Stimulated activated effector memory CD8-positive, alpha-beta T cell treated with anti-CD3 and anti-CD28 coated beads, Interleukin-12 subunit alpha, Interleukin-12 subunit beta, amount 100 ng/mL, for 72 hours (primary cell): ENCODE measurements at places on chromosomes 1 and 21.

- DNase-seq = no peak
These were observed 48.0 kb downstream of the URB2 start for GRCh38 chr1:229674042-229674441.

DNA sequence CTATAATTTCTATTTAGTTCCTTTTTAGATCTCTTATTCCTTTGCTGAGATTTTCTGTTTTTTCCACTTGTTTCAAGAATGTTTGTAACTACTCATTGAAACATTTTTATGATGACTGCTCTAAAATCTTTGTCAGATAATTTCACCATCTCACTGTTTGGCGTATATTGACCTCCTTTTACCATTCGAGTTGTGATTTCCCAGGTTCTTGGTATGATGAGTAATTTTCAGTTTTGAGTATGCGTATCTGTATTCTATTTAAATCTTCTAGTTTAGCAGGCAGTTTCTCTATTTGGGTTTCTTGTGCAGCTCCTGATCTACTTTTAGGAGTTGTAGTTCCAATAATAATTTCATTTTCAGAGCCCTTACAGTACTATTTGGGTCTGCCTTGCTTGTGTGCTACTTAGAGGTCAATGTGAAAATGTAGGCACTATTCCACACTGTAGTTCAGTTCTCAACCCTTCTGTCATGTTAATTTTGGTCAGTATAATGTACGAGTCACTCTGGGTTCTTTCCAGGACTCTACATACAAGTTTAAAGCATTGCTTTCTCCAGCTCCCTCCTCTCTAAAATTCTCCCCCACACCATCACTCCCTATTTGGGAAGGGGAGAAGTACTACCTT is 115.5 kb downstream of the ACBD6 start:
- no peak for DNase-seq

DNA sequence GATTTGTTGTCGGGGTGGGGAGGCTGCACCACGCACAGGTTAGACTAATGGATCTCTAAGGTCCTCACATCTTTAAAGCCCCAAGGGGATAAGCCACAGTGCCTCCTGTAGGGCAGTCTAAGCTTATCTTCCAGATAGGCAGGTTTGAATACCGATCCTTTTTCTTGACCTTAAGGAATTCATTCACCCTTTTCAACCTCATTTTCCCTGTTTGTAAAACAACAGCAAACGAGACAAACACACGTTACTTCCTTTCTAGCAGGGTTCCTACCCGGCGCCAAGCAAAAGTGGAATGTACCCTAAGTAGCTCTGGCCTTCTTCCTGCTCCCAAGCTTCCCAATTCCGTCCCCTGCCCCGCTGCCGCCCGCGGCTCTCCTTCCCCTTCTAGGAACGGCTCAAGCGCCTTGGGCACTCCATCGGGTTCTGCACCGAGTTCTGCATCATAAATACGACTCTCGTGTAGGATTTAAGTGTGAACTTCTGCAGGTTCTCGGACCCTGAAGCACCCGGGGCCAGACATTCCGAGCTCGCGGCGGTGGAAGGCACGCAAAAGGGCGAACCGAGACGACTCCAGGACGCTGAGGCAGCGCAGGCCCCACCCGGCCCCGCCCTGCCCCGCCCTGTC is 548 bp upstream of the CDC20 start:
- peak; percentile 61 for DNase-seq

DNA sequence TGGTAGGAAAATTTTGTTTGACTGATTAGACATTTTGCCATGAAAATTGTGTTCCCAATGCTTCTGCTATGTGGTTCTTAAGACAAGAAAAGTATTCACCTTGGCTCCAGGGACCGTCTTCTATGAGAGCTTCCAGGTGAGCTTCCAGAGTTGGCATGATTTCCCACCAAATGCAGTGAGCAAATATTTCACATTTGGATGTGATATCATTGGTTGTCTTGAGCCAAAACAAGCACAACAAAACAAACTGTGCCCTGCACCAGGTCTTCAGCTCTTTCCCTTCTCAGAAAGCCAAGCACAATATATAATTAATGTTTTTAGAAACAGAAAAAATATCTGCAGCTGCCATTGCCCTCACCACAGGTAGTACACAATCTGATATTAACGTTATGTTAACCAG is 1009.0 kb downstream of the PLA2G4A start:
- no peak for DNase-seq

- no peak for DNase-seq
These were observed 8.3 kb downstream of the SHISAL2A start for GRCh38 chr1:52641307-52641706.

GRCh38 chr1:224503161-224504118 is 68.8 kb upstream of the WDR26 start:
- peak; percentile 72 for DNase-seq

- DNase-seq = no peak
These were observed 17.7 kb downstream of the MATN1 start for GRCh38 chr1:30705698-30706097.

GRCh38 chr1:47437447-47438164 is at the start of gene FOXD2:
FOXD2 (plus strand) TSS chr1:47438044; CDS start chr1:47438136, 92 bp downstream.
- peak; percentile 99 for DNase-seq

DNA sequence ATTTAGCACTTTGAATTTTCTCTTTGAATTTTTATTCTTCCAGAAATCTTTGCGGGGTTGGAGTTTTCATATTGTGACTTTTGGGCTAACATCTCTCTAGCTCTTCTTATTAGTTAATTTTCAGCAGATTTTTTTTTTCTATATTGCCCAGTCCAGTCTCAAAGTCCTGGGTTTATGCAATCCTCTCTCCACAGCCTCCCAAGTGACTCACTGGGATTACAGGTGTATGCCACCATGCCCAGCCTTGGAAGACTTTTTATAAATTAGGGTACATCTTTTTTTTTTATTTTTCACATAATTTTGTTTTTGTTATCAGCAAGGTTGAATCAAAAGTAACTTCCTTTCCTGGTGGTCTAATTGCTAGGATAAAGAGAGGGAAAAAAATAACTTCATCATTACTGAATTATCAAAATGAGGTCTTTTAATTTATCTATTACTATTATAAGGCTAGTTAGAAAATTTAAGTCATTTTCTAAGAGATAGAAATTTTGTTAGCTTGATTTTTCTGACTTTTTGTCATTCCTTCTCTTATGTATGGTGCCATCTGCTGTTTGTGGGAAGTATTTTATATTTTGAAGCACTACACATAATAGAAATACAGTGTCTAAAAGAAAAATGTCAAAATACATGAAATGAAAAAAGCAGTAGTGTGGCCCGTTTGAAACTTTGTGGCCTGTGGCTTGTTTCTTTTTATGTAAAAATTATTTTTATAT is 273.4 kb upstream of the CACYBP start:
- DNase-seq = no peak

- DNase-seq = no peak
These were observed 174.6 kb downstream of the KCNK2 start for GRCh38 chr1:215256936-215257679.

DNA sequence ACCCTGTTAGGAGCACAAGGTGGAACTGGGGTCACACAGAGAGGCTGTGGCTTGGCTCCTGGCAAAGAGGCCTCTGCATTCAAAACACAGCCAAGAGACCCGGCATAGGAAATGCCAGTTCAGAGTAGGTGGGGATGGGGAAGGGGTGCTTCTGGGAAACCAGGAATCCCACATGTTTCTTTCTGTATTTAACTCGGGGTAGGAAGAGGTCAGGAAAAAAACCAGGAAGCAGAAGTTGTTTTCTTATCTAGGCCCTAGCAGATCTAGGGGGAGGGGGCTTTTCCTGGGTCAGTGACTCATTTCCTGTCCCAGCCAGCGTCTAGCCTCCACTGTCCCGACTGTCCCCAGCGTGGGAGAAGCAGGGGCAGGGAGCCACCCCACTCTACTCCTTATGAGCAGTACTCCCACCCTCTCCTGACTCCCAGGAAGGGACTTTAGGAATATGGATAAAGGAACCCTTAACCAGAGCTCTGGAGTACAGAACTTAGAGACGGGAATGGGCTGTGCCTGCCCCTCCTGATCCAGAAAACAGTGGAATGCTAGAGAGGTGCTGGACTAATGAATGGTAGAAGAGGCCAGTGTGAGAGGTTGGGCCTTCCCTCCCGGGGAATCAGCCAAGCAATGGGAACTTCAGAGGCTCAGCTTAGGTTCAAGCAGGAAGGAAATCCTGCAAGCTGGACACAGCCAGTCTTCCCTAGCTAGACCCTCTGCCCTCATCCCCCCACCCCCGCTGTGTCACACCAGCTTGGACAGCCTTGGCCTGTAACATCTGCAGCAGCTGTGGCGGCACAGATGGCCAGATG is 5.7 kb downstream of the FHL3 start:
- DNase-seq = no peak

DNA sequence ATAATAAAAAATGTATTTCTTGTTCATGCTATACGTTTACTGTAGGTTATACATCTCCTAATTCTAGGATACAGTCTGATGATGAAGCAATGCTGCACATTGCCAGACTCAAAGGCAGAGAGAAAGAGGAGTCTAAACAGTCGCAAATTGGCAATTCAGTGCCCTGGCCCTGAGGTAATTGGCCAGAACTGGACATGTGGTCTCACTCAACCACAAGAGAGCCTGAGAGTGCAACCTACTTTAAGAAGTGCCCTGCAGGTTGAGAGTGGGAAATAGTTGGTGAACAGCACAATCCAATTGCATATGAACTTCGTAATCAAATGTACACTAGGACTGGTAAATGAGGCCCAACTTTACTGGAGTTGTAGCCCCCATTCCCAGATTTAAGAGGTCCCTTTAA is 5.0 kb upstream of the SLC35A3 start:
- no peak for DNase-seq

GRCh38 chr1:17212487-17213121 is 7.7 kb downstream of the PADI1 start:
- DNase-seq = no peak

GRCh38 chr1:113321771-113322387 is 68.4 kb upstream of the MAGI3 start:
- DNase-seq = no peak

DNA sequence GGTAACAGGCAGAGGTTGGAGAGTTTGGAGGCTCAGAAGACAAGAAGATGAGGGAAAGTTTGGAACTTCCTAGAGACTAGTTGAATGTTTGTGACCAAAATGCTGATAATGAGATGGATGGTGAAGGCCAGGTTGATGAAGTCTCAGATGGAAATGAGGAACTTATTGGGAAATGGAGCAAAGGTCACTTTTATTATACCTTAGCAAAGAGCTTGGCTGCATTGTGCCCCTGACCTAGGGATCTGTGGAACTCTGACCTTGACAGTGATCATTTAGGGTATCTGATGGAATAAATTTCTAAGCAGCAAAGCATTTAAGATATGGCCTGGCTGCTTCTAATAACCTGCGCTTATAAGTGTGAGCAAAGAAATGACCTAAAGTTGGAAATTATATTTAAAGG is 17.2 kb downstream of the FAM3B start:
- no peak for DNase-seq

DNA sequence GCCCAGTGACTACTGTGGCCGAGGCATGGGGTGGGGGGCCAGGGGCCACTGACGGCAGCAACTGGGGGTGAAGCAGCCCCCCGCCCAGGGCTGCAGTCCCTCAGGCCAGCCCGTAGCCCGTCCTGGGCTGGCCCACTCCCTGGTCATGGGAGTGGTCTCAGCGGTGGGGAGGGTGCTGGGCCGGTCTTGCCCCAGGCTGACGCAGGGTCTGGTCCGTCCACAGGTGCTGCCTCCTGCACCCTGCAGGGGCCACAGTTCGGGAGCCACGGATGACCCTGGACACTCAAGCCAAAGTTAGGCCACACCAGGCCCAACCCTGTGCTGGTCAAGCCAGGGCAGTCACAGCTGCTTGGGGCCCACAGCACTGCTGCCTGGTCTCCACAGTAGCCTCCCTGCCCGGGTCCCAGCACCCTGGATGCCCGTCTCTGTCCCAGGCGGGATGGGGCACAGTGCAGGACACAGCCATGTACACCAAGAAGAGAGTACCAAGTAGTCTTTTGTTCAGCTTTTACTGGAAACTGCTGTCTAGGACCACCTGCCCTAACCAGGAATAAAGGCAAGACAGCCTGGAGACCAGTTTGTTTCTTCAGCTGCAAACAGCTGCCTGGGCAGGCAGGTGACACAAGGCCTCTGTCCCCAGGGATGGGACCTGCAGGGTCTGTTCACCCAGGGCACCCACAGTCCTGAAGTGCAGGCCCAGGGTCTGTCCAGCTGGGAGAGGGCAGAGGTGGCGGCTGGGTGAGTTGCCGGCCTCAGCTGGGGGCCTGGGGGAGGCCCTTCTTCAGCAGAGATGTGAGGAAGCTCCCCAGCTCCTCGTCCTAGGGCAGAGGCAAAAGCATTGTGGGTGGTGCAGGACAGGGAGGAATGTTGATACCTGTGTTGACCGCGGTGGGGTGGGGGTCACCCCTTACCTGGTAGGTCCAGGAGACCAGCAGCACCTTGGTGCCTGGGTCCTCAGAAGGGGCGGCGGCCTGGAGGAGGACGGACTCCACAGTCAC is 3.0 kb downstream of the PUSL1 start:
- no peak for DNase-seq

- no peak for DNase-seq
These were observed 173.2 kb downstream of the COP1 start for GRCh38 chr1:176033881-176034280.

- DNase-seq = no peak
These were observed 175.1 kb downstream of the CAMTA1 start for GRCh38 chr1:6960291-6960811.
